ENCODE measurements at places on chromosomes 11 and 22.

DNA sequence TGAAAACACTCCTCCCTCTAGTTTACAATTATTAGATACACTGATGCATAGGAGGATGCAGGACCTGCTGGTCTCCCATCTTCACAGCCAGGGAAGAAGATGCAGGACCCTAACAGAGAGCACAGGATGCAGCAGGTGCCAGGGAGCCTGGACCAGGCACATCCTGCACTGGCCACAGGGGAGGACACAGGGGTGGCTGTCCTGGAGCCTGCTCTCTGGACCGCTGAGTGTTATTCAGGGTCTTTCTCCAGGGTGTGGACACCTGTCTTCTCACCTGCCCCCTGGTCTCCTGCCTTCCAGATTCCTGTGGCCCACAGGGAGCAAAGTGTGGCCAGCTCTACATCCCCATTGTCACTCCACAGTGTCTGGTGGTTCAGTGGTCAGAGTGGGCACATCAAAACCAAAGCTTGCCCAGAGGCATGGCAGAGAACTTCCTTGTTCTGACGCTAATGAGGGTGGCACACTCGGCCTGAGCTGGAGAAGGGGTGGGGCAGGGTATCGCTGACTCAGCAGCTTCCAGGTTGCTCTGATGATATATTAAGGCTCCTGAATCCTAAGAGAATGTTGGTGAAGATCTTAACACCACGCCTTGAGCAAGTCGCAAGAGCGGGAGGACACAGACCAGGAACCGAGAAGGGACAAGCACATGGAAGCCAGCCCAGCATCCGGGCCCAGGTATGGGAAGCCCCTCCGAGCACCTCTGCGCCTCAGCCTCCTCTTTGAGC is at the start of gene APOBEC3A:
Gene APOBEC3A, plus strand, starts transcription at position 564 of the 725 bp plus-strand sequence. Its CDS starts 83 bp downstream, at position 647.
- no peak for DNase-seq

GRCh38 chr11:85898456-85898855 is 43.3 kb downstream of the CCDC83 start:
- no peak for DNase-seq

- DNase-seq: no peak
Measured at GRCh38 chr11:112997857-112998466, 36.7 kb downstream of the NCAM1 start.

DNA sequence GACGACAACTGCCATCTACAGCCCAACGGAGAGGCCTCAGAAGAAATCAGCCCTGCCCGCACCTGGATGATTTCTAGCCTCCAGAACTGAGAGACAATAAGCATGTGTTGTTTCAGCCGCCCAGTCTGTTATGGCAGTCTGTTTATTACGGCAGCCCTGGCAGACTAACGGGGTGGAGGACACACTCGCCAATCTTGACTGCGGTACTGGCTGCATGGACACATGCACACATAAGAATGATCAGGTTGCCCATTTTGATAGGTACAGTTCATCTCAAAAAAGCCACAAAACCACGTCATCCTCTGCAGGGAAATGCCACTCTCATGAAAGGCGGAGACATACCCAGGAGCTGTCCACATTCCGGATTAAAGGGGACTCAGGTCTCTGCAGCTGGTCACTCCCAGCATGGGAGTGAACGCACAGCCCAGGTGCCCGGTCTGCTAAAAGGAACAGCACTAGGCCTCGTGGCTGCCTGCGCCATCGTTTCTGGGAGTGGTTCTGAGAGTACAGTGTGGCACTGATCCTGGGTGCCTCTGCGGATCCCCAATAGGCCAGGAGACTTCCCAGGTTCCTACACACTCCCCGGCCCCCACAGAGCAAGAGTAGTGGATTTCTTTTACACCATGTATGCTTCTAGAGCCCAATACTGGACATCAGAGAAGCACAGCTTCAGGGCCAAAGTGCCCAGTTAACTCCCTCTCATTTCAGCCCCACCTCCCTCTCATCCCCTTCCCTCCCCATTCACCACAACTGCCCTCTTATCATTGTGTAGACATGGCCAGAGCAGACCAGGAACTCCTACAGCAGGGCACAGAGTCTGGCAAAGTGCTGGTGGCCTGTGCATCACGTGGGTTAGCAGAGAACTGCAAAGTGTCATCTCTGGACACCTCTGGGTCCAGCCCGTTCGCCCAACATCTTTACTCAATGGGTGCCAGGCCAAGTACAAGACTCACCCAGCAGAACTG is 11.7 kb upstream of the COMT start:
- DNase-seq: no peak

DNA sequence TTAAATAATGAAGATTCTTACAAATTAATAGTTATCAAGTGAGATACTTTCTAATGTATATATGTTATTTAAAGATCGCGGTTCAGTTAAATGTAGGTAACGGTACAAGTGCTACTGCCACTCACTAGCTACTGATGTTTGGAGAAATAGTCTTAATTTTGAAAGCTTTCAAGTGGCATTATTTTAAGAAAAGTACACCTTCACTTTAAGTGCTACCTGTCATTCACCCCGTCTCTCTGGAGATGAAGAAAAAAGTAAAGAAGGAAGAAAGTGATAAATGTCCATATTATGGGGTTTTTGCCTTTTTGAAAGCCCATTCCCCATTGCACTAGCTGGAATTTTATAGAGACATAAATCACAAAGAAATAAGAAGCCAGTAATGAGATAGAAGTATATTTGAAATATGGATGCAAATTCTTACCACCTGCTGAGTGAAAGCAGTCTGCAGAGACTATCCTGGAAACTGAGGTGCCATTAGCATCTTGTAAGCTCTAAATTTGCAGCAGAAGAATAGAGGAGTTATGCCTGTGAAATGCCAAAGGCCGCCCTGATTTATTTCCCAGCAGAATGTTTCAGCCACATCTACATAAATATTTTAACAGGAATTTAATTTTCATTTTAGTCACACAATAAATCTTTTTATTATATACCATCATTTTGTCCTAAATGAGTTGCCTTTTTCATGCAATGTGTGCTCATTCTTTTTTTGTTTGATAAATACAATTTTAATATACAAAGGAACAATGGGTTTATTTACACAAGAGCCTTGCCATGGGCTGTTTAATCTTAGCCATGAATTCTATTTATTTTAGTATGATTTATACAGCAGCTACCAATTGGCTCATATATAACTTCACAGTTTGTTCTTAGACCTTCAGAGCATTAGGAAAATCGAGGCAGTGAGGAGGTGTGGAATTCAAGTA is 489.9 kb upstream of the RAG2 start:
- no peak for DNase-seq

- DNase-seq: no peak
Measured at GRCh38 chr11:94721565-94722292, 46.4 kb upstream of the AMOTL1 start.

- no peak for DNase-seq
Measured at GRCh38 chr11:61306221-61306620, 11.1 kb upstream of the VWCE start.

- DNase-seq: no peak
Measured at GRCh38 chr11:122202951-122203456, 87.0 kb upstream of the BLID start.
